RPMI7951 (cell line): ENCODE measurements at places on chromosomes 3 and 15. TPM values are rescaled to one million over a fixed set of nuclear protein-coding genes. Genes with fewer than 3 reads are reported as not detected.
A peak's percentile ranks its signal among the peaks of the same experiment; 100 is the strongest.

The ARL8B gene
- 50.8 and 65.8 TPM in 2 replicates for total RNA-seq

The CCNB2 gene
- total RNA-seq, result 307 TPM in 2 replicates

The GOLGA8G gene
- not detected in 2 replicates for total RNA-seq

The TMEM158 gene
- total RNA-seq, result 152 and 160 TPM in 2 replicates

The SERPINI1 gene
- 1.9 TPM in 2 replicates for total RNA-seq

- DNase-seq, result no peak
Measured at GRCh38 chr3:101567528-101568317, 6.1 kb downstream of the TRMT10C start.

DNA sequence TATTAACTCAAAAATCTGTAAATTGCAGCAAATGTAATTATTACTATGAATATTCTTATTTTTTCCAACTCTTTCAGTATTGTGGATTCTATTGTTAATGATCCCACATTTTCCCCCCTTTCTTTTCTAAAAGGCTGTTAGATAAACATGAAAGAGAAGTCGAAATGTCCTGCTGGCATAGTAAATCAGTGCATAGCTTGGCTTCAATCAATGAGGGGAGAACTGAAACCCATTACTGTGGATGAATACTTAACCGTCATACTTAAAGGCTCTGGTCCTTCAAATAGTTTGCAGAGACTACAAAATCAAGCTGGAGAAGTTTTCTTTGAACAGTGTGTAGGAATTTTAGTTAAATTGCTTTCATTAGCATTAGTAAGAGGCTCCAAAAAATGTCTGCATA lies 667.9 kb downstream of the CADM2 start:
- no peak for DNase-seq

GRCh38 chr3:190854062-190854461 lies 8.4 kb downstream of the GMNC start:
- no peak for DNase-seq

The ACOX2 gene
- 5.3 and 8.1 TPM in 2 replicates for total RNA-seq

The XCR1 gene
- not detected in 2 replicates for total RNA-seq

The C3orf22 gene
- total RNA-seq, result not detected in 2 replicates

DNA sequence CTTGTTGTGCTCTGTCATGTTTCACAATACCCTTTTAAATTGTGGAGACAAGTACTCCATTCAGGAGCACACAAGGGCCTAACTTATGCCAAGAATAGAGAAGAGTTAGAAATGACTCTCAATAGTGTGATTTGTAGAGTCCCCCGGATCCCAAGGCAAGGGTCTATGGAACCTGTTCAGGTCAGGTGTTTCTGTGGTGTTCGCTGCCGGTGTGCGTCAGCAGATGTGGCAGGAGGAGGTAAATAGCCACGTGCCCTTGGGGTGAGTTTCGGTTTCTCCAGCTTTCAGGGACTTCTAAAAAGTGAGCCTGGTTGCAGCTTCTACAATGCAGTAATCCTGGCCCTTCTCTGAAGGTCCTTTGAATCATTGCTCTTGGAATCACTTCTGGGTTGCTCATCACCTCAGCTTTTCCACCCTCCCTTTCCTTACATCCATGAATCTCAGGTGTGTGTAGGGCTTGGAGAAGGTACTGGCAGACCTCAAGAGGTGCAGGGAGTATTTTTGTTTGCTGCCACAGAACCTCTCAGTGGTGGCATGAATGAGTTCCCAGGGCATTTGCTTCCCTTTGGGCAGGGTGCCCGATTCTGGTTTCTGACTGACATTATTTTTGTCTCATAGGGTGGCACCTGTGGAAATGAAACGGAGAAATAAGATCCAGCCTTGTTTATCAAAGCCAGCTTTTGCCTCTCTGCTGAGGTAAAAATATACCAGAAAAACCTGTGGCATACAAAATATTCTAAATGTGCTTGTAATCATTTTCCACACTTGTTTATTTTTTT lies 7.3 kb downstream of the ST3GAL6 start:
- DNase-seq, result peak; percentile 40

The WDR93 gene
- total RNA-seq, result 0.10 and 0.48 TPM in 2 replicates

The INSYN1 gene
- not detected in 2 replicates for total RNA-seq

DNA sequence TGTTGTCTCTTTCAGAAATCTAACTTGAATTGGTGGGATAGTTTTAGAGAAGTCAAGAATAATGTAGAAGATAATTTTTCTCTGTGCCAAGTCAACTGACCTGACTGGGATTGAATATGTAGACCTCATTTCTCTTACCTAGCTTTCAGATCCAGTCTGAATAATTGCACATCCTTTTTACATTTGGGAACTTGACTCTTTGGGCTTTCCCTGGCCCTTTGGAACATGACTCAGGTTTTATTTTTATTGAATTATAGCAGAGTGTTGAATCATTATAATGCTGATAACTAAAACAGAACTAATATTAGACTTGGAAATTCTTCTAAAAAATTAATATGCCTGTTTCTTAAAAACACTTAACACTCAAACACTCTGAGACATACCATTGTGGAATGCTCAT lies 76.5 kb downstream of the PFN2 start:
- DNase-seq, result no peak

GRCh38 chr3:193665370-193665989 lies 72.5 kb downstream of the OPA1 start:
- peak; percentile 34 for DNase-seq

DNA sequence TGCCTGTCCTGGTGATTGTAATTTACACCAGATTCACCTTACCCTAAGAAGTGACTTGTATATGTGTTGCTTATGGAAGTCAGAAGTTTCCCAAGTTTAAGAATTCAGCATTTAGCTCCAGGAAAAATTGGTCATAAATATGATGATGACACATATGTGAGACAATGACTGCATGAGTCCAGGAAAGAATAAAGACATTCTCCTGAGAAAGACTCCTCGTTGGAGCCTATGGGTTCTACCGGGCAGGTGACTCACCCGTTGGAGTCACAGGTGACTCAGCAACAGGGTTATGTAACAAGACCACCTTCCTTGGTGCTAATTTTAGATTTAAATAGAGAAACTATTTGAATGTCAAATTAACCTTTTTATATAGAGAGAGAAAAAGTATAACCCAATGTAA lies 662.4 kb downstream of the FHIT start:
- DNase-seq, result peak; percentile 71

The SERINC4 gene
- not detected in 2 replicates for total RNA-seq

DNA sequence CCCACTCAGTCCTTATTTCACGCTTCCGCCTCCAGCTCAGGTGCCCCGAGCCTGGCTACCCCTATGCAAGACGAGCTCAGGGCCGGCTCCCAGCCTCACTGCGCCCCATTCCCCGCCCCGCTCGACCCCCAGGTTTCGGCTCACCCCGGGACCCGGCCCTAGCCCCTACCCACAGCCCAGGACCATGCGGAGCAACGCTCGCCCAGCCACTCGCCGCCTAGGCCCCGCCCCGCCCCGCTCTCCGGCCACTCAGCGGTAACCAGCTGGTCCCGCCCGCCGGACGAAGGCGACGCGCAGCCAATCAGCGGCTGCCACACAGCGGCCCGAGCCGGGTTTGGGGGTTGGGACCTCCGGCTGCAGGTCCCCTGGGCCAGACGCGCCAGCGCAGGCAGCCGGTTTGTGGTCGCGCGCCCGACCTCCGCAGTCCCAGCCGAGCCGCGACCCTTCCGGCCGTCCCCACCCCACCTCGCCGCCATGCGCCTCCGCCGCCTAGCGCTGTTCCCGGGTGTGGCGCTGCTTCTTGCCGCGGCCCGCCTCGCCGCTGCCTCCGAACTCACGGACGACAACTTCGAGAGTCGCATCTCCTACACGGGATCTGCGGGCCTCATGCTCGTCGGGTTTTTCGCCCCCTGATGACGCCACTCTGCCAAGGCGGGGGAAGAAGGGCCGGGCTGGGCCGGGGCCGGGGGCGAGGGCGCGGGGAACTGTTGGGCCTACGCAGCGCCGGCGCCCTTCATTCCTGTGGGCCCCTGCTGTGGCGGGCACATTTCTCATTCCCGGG lies at the start of gene CATSPER2:
CATSPER2 (minus strand) TSS at position 196 of the 781 bp plus-strand sequence. CDS start 783 bp downstream, outside the sequence.
- DNase-seq, result no peak

- DNase-seq, result peak; percentile 75
Measured at GRCh38 chr3:37996785-37997301, 6.3 kb downstream of the VILL start.

- no peak for DNase-seq
Measured at GRCh38 chr3:110932567-110932966, 139.0 kb upstream of the NECTIN3 start.

The WNT7A gene
- total RNA-seq, result 0.12 TPM in 1 of 2 replicates, not detected in the other

- peak; percentile 81 for DNase-seq
Measured at GRCh38 chr3:114660124-114660523, 366.3 kb downstream of the TIGIT start.

- DNase-seq, result no peak
Measured at GRCh38 chr15:81475471-81475870, 101.5 kb upstream of the TMC3 start.

The KBTBD13 gene
- not detected in 2 replicates for total RNA-seq

GRCh38 chr3:128617557-128618397 lies 32.8 kb downstream of the RPN1 start:
- peak; percentile 88 for DNase-seq

The ABI3BP gene
- total RNA-seq, result 0.29 and 0.48 TPM in 2 replicates

DNA sequence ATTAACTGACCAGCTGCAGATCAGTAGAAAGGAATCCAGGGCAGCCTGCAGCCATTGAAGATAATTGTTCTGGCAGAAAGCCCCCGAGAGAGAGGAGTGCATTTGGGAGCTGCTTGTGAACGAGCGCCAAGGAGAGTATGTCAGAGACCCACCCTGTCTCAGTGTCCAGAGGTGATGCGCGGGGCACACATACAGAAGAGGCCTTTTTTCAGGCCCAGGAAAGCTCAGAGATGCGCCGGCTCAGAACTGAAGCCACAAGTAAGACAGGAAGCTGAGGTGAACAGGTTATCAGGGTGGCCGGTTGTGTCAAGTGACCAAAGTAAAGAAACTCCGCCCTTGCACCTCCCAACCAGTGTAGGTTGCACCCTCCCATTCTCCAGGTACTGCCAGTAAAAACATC lies 59.8 kb upstream of the HEG1 start:
- peak; percentile 90 for DNase-seq

The IMPG2 gene
- total RNA-seq, result under 0.01 TPM in 2 replicates
